ENCODE measurements at places on chromosomes 3 and 15.

GRCh38 chr3:18843983-18844382, 304.3 kb upstream of the KCNH8 start:
- no peaks in the 10 kb centered on the region for H3K27me3 ChIP-seq
- no peak overlapping the region for H3K27ac ChIP-seq
- no peaks in the 10 kb centered on the region for H3K4me1 ChIP-seq
- H3K36me3 ChIP-seq = no peaks in the 10 kb centered on the region
- H3K4me3 ChIP-seq = no peak overlapping the region
- no peak for DNase-seq

DNA sequence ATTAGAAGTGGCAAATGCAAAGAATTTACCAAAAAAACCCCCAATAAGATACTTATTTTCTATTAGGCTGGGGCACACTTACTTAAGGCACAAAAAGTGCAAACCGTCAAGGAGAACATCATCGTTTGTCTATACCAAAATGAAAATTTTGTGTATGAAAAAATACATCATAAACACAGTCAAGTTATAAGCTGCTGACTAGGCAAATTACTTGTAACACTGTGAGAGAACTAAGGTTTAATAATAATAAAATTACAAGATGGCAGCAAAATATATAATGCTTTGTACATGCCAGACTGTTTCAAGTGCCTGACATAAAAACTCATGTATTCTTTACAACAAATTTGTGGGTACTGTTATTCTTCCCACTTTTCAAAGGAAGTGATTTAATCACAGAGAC, 297.2 kb upstream of the CRBN start:
- H3K36me3 ChIP-seq = no peaks in the 10 kb centered on the region
- no peak overlapping the region for H3K27ac ChIP-seq
- no peak overlapping the region for H3K4me3 ChIP-seq
- no peak for DNase-seq

DNA sequence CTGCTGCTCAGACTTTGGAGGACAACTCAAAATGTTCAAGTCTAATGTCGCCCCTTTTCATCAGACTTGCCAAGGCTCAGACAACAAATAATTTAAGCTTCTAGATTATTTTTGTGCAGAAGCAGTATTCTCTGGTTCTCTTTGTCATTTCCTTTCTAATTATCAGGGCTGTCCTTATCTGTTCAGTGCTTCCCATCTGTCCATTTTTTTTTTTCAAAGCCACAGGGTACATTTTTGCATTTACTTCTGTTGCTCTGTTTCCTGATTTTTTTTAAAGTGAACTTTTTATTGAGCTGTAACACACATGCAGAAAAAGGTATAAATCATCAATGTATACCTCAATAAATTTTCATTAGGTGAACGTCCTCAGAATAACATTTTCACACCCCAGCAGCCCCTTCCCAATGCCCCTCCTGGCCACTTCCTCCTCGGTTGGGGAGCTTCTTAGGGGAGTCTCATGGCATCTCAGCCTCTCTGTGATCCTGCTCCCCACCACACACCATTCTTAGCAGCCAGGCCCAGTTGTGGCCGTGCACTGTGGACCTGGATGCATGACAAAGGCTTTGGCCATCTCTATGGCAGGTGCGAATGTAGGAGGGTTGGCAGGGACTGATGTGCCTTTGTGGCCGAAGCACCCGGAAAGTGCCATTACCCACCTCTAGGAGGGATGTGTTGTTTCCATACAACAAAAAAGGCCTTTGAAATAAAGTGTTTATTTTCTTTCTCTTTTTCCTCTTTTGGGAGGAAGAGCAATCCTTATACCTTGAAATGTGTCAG, 303.5 kb upstream of the LRRFIP2 start:
- DNase-seq = no peak
- no peak overlapping the region for H3K4me3 ChIP-seq
- H3K36me3 ChIP-seq = no peaks in the 10 kb centered on the region
- H3K27me3 ChIP-seq = no peaks in the 10 kb centered on the region
- H3K4me1 ChIP-seq = no peaks in the 10 kb centered on the region
- no peak overlapping the region for H3K27ac ChIP-seq

DNA sequence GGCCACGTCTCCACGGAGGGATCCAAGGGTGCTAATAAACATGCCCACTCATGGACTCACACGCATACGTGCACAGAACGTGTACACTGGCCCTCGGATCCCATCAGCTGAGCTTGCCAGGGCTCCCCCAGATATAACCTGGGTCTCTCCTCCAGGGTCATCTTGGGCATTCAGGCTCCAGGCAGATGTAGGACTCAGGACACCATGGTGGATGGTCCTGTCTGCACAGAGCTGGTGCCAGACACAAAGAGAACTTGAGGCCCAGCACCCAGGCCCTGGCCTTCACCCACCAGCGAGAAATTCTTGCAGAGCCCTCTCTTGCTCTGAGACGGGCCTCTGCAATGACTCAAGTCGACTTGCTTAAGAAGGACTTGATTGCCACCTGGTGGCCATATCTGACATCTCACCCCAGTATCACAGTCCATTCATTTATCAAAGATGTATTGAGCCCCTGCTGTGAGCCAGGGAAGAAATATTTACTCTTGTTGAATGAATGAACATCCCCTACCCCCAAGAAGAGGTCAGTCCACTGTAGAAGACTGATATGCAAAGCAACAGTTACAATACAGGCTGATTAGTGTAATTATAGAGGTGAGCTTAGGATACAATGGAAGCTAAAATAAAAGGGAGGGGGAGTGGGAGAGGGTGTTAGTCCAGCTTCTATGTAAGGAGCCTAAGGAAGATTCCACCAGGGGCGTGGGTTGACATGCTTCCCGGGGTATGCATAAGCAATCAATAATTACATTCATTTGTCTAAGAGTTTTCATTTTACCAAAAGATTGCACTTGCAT, 34.2 kb upstream of the VPS8 start:
- H3K27ac ChIP-seq = no peak overlapping the region
- no peaks in the 10 kb centered on the region for H3K27me3 ChIP-seq
- H3K36me3 ChIP-seq = no peaks in the 10 kb centered on the region

GRCh38 chr15:90160781-90161727, 40.1 kb upstream of the SEMA4B start:
- no peaks in the 10 kb centered on the region for H3K36me3 ChIP-seq
- H3K27me3 ChIP-seq = no peaks in the 10 kb centered on the region
- peaks cover 9% of the 10 kb centered on the region for H3K4me1 ChIP-seq
- DNase-seq = peak; percentile 88
- no peak overlapping the region for H3K4me3 ChIP-seq

DNA sequence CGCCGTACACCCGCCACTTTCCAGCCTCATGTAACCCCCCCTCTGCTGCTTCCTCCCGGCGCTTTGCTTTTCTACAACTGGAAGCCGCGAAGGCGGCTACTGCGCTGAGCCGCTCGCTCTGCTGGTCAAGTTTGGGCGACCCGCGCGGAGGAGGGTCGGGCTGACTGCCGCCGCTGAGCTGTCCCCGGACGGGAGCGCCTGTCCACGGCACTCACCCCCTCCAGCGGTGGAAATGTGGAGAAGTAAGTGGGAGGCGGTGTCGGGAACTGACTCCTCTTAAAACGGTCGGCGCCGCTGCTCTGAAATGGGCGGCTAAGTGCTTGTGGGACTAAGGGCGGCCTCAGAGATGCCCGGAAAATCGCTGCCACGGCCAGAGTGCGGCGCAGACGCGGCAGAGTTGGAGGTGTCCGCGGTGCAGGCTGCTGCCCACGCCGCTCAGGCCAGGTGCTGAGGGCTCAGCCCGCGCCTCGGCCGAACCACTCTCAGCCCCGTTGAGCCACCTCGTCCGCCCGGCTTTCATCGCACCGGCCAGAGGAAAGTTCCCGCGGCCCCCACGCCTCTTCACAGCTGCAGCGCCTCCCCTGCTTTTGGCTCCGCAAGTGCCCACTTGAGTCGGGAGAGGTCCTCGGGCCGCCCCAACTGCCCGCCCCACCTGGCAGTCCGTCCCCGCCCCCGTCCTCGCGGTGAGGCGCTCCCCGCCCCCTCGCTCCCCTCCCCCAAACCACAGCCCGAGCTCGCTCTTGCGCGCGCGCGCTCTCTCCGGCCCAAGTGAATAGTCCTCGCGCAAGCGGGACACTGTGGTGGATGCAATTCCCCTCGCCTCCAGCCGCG, at the start of gene EPHA6:
Gene EPHA6 (plus strand): TSS at position 775 of the 831 bp plus-strand sequence.
- no peaks in the 10 kb centered on the region for H3K4me1 ChIP-seq
- no peak within 1 kb of the TSS for H3K27ac ChIP-seq
- H3K4me3 ChIP-seq = peak within 1 kb of the TSS; percentile 71
- peak; percentile 56 for DNase-seq
- H3K36me3 ChIP-seq = no peaks in the 10 kb centered on the region

- no peaks in the 10 kb centered on the region for H3K27me3 ChIP-seq
- H3K4me1 ChIP-seq = no peaks in the 10 kb centered on the region
- no peak overlapping the region for H3K27ac ChIP-seq
- DNase-seq = peak; percentile 22
- no peak overlapping the region for H3K4me3 ChIP-seq
- no peaks in the 10 kb centered on the region for H3K36me3 ChIP-seq
Measured at GRCh38 chr3:127417709-127418559, 130.1 kb upstream of the PRR20G start.

DNA sequence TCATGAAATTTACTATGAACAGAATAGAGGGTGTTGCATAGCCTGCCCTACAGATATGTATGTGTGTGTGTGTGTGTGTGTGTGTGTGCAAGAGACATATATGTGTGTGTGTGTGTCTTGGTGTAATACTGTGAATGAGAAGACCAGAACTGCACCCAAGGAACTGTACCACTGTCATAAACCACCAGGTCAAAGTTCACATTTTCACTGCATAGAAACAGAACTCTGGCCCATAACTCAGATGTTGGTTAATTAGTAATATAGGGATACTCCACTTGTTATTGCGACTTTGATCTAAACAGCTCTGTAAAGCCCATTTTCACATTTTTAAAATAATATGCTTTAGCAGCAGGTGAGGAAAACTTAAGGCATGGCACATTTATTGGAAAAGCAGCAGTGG, 111.8 kb downstream of the IGF2BP2 start:
- no peak overlapping the region for H3K27ac ChIP-seq
- H3K36me3 ChIP-seq = no peaks in the 10 kb centered on the region
- no peaks in the 10 kb centered on the region for H3K27me3 ChIP-seq
- H3K4me3 ChIP-seq = no peak overlapping the region
- H3K4me1 ChIP-seq = peaks cover 37% of the 10 kb centered on the region

DNA sequence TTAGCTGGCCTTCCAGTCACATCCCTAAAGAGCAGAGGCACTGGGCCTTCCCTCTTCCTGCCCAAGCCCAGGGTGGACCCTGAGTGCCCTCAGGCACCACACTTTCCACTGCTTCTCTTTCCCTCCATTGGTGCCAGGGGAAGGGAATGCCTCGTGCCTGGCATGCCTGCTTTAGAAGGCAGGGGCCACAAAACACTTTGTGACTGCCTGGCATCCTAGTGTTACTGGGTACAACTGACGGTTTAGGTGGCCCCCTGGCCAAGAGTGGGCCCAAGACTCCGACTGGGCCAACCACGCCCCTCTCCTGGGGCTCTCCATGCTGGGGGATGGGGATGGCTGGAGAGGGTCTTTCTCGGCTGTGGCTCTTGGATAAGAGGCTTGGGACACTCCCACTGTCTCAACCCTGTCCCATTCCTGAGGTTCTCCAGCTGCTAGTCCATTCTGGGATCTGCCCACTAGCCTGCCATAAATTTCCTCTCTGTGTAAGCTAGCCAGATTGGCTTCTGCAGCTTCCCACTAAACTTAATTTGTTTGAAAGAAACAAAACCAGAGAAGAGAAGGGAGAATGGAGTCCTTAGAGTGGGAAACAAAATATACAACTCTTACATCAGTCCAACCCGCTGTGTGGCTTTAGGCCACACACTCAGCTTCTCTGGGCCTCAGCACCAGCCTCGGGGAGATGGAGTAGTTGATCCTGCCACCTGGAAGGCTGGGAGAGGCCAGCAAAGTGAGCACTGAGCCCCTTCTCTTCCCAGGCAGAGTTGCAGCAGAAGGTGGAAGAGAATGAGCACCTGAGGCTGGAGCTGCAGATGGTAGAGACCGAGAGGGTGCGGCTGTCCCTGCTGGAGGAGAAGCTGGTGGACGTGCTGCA, 24.1 kb upstream of the GP9 start:
- no peaks in the 10 kb centered on the region for H3K36me3 ChIP-seq
- no peaks in the 10 kb centered on the region for H3K4me1 ChIP-seq
- no peak overlapping the region for H3K4me3 ChIP-seq
- H3K27ac ChIP-seq = no peak overlapping the region
